ENCODE measurements at places on chromosomes 3 and 15.

GRCh38 chr15:78855746-78856145 is 16.9 kb upstream of the MORF4L1 start:
- DNase-seq, result no peak
- peaks cover 7% of the 10 kb centered on the region for H3K27me3 ChIP-seq
- no peak overlapping the region for H3K27ac ChIP-seq
- H3K4me3 ChIP-seq, result no peak overlapping the region
- H3K36me3 ChIP-seq, result no peaks in the 10 kb centered on the region

DNA sequence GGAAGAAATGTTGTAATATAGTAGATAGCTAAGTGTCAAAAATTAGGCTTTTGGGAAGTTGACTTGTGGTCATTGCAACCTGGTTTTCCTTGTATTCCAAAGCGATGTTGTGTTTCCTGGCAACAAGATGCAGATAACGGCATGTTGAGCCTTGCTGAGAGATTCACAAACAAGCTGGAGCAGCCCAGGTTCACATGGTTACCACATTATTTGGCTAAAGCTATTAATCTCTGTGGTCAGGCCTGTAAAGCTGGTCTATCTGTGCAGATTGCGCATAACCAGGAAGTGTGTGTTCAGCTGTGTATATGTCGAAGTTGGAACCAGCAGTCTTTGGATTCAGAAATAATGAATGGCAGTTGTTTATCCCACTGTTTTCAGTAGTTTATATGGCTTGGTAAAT is 6.6 kb downstream of the TIPARP start:
- no peak for DNase-seq
- peak overlapping the region; percentile 61 for H3K4me3 ChIP-seq

- DNase-seq, result no peak
- H3K27ac ChIP-seq, result no peak overlapping the region
- no peaks in the 10 kb centered on the region for H3K27me3 ChIP-seq
Observed at GRCh38 chr3:136122006-136122405, 74.1 kb downstream of the MSL2 start.

DNA sequence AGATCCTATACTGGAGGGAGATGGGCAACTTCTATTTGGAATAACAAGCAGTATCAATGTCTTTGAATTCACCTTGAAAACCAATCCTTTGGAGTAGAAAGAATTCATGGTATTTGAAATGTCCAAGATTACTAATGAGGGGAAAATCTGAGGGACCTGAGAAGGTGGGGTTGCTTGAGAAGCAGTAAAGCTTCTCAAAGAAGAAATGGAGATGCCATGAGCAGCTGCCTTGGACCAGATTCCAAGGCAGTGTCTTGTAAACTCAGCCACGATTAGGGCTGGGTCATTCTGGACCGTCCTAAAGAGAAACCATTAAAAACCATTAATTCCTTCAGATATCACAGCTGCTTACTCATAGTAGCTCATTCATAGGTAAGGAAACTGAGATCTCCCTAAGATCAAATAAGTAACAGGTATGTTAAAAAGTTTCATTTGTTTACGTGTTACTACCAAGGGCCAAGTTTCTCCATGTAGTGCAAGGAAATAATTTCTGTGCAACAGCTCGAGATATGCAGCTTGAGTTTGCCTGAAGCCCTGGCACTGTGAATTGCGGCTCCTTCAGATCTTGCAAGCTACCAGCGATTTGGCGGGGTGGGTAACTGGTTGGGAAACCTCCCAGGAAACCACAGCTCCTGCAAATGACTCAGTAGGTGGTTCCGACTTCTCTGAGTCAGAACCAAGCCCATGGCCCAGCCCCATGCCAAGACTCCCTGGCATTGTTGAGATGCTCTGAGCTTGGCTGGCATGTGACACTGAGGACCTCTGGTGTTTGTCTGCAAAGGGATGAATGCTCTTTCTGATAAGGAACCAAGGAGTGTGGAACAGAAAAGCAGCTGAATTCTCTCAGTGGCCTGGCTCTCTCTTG is 296.8 kb downstream of the RORA start:
- peaks cover 9% of the 10 kb centered on the region for H3K27me3 ChIP-seq
- H3K36me3 ChIP-seq, result no peaks in the 10 kb centered on the region
- peaks cover 8% of the 10 kb centered on the region for H3K4me1 ChIP-seq
- no peak for DNase-seq

- H3K27me3 ChIP-seq, result peaks cover 14% of the 10 kb centered on the region
- H3K4me1 ChIP-seq, result no peaks in the 10 kb centered on the region
- no peak overlapping the region for H3K4me3 ChIP-seq
- no peak for DNase-seq
Observed at GRCh38 chr15:66808181-66808824, 106.3 kb downstream of the SMAD6 start.

DNA sequence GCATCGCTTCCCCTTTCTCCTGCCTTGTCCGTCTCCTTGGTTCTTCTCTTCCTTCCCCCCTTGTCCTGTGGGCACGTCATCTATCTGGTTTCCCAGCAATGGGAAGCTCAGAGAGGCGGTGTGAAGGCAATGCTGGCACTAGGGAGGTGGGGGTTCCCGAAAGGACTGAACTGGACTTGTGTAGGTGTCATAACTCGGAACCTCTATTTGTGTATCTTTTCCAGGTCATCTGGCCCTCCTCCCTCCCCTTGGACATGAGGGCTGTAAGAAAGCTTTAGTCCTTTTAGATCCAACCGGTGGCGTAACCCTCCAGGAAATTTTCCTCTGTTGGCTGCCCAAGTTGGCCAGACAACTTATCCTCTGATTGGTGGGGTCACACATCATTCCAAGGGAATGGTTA is 231.5 kb upstream of the TLE3 start:
- no peak for DNase-seq
- no peaks in the 10 kb centered on the region for H3K36me3 ChIP-seq
- H3K27me3 ChIP-seq, result peaks cover 2% of the 10 kb centered on the region
- H3K4me1 ChIP-seq, result peaks cover 3% of the 10 kb centered on the region
- H3K4me3 ChIP-seq, result no peak overlapping the region
- H3K27ac ChIP-seq, result no peak overlapping the region

- no peak for DNase-seq
- no peak overlapping the region for H3K27ac ChIP-seq
- H3K4me1 ChIP-seq, result no peaks in the 10 kb centered on the region
- peaks cover 50% of the 10 kb centered on the region for H3K27me3 ChIP-seq
- H3K4me3 ChIP-seq, result no peak overlapping the region
Observed at GRCh38 chr3:64488939-64489338, 198.9 kb downstream of the ADAMTS9 start.

GRCh38 chr3:127407026-127407939 is 119.4 kb upstream of the PRR20G start:
- H3K27ac ChIP-seq, result no peak overlapping the region
- peaks cover 5% of the 10 kb centered on the region for H3K4me1 ChIP-seq
- H3K4me3 ChIP-seq, result no peak overlapping the region
- no peak for DNase-seq
- no peaks in the 10 kb centered on the region for H3K36me3 ChIP-seq
- H3K27me3 ChIP-seq, result peaks cover 34% of the 10 kb centered on the region

DNA sequence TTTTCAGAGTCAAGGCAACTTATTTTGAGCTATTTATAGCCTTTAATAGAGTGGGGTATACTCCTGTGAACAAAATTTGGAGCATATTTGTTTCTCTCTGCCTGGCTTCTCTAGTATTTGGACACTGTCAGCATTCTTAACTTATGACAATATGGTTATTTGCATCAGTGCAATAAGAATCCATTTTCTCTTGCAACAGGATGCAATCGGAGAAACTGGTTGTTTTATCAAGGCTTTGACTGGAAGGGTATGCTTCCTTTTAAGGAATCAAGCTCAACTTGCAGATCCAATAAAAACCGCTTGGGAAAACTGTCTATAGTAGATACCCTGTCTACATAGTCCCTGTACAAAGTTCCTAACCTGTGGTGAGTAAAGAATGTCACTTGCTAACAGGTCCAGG is 106.7 kb downstream of the DPH6 start:
- DNase-seq, result no peak
- H3K27me3 ChIP-seq, result no peaks in the 10 kb centered on the region
- H3K4me3 ChIP-seq, result no peak overlapping the region
- H3K4me1 ChIP-seq, result no peaks in the 10 kb centered on the region
- no peak overlapping the region for H3K27ac ChIP-seq
- H3K36me3 ChIP-seq, result peaks cover 55% of the 10 kb centered on the region

DNA sequence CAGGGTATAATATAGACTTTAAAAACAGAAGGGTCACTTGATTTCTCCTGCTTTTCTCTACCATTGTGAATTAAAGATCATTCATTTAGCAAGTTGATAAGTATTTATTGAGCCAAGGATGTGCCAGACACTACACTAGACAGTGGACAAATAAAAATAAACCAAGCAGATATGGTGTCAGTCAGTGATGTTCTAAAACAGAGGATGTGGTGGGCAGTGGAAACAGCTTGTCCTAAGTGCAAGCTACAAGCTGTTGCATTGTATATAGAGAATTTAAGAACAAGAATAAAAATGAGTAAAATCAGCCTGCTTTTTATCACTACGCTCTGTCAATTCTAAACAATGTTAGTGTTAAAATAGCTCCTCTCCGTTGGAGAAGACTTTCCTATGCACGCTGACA is 637.3 kb upstream of the GRM7 start:
- H3K27ac ChIP-seq, result no peak overlapping the region
- DNase-seq, result no peak
- H3K4me1 ChIP-seq, result no peaks in the 10 kb centered on the region
- no peaks in the 10 kb centered on the region for H3K36me3 ChIP-seq

DNA sequence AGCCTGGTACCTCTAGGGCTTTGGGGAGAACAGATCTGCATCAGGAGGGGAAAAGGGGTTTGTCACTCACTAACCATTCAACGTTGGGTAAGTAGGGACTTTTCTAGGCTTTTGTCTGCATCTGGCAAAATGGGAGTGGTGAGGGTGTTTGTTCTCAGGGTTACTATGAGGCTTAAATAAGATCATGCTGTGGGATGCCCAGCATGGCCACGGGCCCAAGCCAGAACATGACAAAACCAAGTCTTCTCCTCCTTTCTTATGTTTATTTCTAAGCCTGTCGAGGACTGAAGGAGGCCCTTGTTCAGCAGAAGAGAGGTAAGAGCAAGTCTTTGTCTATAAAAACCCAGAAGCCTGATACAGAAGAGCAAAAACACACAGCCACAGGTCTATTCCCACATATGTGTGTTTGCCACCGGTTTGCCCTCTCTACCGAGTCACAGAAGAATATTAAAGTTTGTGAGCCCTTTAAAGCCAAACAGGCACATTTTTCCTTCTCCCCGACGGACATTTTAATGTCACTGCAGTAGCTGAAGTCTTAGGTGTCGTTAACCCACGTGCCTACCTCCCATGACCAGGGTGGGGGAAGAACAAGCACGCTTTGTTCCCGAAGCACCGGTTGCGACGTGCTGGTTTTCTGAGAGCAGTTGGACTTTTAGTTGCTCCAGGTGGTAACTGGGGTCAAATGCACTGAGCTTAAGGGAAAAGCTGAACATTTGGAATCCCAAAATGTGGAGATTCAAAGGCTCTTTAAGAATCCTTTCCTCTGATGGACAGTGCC is 72.1 kb downstream of the NOX5 start:
- H3K4me1 ChIP-seq, result no peaks in the 10 kb centered on the region
- H3K27me3 ChIP-seq, result peaks cover 13% of the 10 kb centered on the region
- no peak overlapping the region for H3K4me3 ChIP-seq
- no peaks in the 10 kb centered on the region for H3K36me3 ChIP-seq

DNA sequence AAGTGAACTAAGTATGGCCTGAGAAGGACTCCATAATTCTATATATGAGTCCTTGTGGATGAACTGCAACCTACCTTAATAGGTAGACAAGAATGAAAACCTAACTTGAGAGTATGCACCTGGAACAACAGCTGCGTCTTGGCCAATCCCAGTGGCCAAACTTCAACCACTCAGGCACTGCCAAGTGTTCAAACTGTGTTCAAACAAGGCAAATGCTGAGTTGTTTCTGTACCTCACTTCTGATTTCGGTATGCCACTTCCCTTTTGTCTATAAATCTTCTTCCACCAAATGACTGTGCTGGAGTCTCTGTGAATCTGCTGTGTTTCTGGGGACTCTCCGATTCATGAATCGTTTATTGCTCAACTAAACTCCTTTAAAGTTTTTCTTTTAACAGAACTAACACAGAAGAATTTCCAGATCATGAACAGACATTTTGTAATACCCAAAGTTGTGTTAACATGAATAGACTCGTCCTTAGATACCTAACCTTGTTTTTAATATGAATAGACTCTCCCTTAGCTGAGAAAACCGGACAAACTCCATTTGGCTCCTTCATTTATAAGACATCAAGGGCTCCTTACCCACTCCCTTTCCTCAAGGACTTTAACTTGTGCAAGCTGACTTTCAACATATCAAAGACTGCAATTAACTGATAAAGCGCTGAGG is 4.1 kb downstream of the ZNF717 start:
- DNase-seq, result no peak
- H3K4me1 ChIP-seq, result peaks cover 17% of the 10 kb centered on the region
- no peak overlapping the region for H3K27ac ChIP-seq
- no peak overlapping the region for H3K4me3 ChIP-seq

GRCh38 chr3:170200987-170201386 is 19.5 kb upstream of the PHC3 start:
- no peaks in the 10 kb centered on the region for H3K4me1 ChIP-seq
- H3K4me3 ChIP-seq, result no peak overlapping the region
- no peak overlapping the region for H3K27ac ChIP-seq
- H3K27me3 ChIP-seq, result peaks cover 15% of the 10 kb centered on the region

GRCh38 chr15:71374607-71375352 is 259.5 kb downstream of the THSD4 start:
- H3K4me3 ChIP-seq, result no peak overlapping the region
- H3K27me3 ChIP-seq, result peaks cover 14% of the 10 kb centered on the region
- H3K36me3 ChIP-seq, result peaks cover 12% of the 10 kb centered on the region
- DNase-seq, result no peak
- H3K27ac ChIP-seq, result no peak overlapping the region

DNA sequence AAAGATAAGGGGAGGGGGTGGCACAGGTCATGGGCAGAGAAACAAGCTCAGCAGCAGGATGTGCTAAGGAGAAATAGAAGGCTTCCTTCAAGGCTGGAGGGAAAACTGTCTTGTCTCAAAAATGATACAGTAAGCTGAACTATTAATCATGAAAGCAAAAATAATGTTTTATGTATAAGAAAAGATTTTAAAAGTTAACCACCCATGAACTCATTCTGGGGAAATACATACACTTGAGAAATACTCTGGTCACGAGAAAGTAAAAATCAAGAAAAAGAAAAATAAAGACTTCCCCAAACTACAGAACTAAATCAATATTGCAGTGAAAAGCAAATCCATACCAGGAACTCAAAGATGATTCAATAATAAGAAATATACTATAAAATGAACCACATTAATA is 80.7 kb downstream of the KLF13 start:
- H3K4me3 ChIP-seq, result no peak overlapping the region
- no peak overlapping the region for H3K27ac ChIP-seq
- H3K36me3 ChIP-seq, result no peaks in the 10 kb centered on the region

DNA sequence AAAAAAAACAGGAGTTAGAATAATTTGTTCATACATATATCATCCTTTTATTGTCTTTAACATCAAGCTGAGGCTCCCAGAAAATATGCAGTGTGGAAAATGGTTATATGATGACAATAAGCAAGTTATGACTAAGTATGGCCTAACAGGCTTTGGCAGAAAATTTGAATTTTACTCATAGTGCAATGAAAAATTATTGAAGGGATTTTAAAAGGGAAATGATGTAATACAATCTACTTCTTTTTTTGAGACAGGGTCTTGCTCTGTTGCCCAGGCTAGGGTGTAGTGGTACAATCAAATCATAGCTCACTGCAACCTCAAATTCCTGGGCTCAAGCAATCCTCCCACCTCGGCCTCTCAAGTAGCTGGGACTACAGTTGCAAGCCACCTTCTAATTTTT is 78.7 kb downstream of the FAIM start:
- no peak for DNase-seq
- no peak overlapping the region for H3K4me3 ChIP-seq
- H3K4me1 ChIP-seq, result no peaks in the 10 kb centered on the region
- H3K27me3 ChIP-seq, result no peaks in the 10 kb centered on the region
- peaks cover 20% of the 10 kb centered on the region for H3K36me3 ChIP-seq

GRCh38 chr3:14016900-14017475 is 107.7 kb downstream of the CHCHD4 start:
- H3K4me1 ChIP-seq, result no peaks in the 10 kb centered on the region
- H3K27me3 ChIP-seq, result peaks cover 54% of the 10 kb centered on the region
- no peak overlapping the region for H3K4me3 ChIP-seq
- no peak for DNase-seq
